ENCODE measurements at places on chromosomes 2 and 18.

- DNase-seq: peak; percentile 41
These were observed 32.1 kb upstream of the DYNAP start for GRCh38 chr18:54558609-54559585.

- DNase-seq: no peak
These were observed 44.5 kb upstream of the DAPL1 start for GRCh38 chr2:158750458-158751125.

- DNase-seq: peak; percentile 64
These were observed 2.2 kb upstream of the UGT1A6 start for GRCh38 chr2:233690444-233690843.

GRCh38 chr2:225431105-225431863, 31.8 kb downstream of the NYAP2 start:
- DNase-seq: no peak

GRCh38 chr2:216289470-216289869, 82.8 kb downstream of the MARCHF4 start:
- DNase-seq: no peak

DNA sequence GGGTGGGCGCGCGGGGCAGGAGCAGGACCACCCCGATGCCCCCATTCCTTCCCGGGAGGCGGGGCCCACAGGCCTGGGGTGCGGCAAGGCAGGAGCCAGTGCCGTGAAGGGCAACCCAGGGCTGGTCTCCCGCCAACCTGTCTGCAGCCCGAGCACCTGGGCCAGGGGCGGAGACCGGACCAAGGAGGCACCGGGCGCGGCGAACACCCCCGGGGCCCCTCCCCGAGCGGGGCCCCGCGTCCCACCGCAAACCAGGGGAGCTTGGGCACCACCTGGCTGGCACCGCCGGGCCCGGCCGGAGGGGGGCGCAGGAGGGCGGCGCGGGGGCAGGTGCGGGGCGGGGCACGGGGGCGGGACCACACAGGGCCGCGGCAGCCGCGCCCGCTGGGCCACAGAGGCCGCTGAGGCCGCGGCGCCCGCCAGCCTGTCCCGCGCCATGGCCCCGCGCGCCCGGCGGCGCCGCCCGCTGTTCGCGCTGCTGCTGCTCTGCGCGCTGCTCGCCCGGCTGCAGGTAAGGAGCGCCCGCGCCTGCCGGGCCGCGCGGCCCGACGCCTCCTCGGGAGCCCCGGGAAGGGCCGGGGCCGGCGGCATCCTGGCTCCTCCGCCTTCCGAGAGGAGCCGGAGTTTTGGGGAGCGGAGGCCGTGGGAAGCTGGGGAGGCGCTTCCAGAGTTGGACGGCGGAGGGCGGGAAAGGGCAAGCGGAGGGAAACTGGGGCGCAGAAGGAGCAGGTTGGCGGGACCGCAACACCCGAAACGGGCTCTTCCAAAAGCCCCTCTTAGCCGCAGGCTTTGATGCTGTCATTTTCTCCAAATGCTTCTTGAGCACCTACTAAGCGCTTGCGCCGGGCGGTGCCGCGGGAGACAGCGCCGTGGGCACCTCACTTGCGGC, at the start of gene TNFRSF11A:
Gene TNFRSF11A (plus strand): TSS at position 394 of the 889 bp plus-strand sequence. CDS start 43 bp downstream, at position 437.
- DNase-seq: peak; percentile 12

DNA sequence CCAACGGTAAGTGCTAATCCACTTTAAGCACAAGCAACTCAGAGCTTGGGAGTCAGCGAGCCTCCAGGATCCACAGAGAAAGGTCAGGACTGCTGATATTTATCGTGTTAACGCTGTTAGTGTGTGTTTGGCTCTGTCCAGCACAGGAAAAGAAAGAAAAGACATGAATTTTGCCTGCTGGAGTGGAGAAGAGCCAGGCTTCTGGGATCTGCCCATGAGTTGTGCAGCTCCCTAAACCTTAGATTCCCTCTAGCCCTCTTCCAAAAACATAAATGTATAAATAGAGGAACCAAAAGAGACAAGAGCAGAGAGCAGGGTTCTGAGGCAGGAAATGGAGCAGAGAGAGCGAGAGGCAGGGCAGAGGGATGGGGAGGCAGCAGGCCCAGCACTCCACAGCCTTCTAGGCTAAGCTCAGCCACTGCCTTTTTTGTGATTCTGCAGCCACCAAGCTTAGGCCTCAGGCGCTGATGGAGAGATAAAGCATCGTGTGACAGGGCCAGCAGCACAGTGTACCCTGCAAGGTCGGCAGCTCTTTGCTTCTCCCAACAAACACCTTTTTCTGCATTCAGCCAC, 14.5 kb upstream of the MAT2A start:
- DNase-seq: peak; percentile 51

- no peak for DNase-seq
These were observed 97.6 kb downstream of the SH3RF3 start for GRCh38 chr2:109226622-109227021.

- no peak for DNase-seq
These were observed 261.7 kb downstream of the SATB2 start for GRCh38 chr2:199195927-199196502.

DNA sequence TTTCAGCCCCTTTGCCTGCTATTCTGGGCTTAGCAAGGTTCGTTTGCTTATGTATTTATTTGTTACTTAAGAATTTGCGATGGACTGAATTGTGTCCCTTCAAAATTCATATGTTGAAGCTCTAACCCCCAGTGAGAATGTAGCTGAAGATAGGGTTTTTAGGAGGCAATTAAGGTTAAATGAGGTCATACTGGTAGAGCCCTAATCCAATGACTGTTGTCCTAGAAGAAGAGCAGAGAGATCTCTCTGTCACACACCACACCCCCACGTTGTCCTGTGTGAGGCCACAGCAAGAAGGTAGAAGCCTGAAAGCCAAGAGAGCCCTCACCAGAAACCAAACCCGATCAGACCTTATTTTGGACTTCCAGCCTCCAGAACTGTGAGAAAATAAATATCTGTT, 66.7 kb downstream of the KIAA1328 start:
- DNase-seq: no peak

GRCh38 chr18:24176727-24177416, 38.0 kb downstream of the CABYR start:
- peak; percentile 69 for DNase-seq

GRCh38 chr2:173373290-173373689, 18.6 kb downstream of the CDCA7 start:
- no peak for DNase-seq

DNA sequence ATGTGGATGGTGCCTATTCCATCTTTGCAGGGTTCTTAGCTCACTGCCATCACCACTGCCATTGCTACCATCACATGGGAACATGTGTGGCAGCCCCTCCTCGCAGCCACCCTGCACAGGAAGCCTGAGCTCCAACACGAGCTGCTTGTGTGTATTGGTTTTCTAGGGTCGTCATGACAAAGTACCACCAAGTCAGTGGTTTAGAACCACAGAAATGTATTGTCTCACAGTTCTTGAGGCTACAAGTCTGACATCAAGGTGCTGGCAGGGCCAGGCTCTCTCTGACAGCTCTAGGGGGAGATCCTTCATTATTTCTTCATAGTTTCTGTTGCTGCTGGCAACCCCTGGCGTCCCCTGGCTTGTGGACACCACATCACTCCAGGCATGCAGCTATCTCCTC, 10.3 kb upstream of the IL1R2 start:
- DNase-seq: peak; percentile 15

- DNase-seq: no peak
These were observed 87.6 kb downstream of the RBBP8 start for GRCh38 chr18:23020555-23021294.

GRCh38 chr2:156756516-156756915, 320.3 kb downstream of the GPD2 start:
- DNase-seq: no peak

DNA sequence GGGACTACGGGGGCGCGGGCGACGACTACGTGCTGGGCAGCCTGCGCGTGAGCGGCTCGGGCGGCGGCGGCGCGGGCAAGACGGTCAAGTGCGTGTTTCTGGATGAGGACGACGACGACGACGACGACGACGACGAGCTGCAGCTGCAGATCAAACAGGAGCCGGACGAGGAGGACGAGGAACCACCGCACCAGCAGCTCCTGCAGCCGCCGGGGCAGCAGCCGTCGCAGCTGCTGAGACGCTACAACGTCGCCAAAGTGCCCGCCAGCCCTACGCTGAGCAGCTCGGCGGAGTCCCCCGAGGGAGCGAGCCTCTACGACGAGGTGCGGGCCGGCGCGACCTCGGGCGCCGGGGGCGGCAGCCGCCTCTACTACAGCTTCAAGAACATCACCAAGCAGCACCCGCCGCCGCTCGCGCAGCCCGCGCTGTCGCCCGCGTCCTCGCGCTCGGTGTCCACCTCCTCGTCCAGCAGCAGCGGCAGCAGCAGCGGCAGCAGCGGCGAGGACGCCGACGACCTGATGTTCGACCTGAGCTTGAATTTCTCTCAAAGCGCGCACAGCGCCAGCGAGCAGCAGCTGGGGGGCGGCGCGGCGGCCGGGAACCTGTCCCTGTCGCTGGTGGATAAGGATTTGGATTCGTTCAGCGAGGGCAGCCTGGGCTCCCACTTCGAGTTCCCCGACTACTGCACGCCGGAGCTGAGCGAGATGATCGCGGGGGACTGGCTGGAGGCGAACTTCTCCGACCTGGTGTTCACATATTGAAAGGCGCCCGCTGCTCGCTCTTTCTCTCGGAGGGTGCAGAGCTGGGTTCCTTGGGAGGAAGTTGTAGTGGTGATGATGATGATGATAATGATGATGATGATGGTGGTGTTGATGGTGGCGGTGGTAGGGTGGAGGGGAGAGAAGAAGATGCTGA, 1.4 kb downstream of the SOX11 start:
- DNase-seq: no peak

GRCh38 chr2:190853531-190854383, 26.9 kb upstream of the GLS start:
- DNase-seq: peak; percentile 54

DNA sequence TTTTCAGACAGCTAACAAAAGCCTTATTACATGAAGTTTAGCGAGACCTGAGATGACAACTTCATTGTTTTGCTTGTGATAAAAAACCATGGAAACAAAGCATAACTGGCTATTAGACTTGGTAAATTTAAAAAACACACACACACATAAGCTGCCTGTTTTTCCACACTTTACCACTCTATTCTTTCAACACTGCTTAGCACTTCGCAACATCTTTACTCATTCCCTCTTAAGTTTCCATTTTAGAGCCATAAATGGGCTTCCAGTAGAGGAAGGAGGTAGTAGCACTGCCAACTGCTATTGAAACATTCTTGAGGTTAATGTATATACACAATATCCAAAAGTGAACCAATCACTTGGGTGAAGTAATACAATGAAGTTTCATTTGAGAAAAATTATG, 54.1 kb downstream of the BAZ2B start:
- DNase-seq: peak; percentile 63

GRCh38 chr18:11522992-11523391, 86.4 kb upstream of the SLC35G4 start:
- no peak for DNase-seq

DNA sequence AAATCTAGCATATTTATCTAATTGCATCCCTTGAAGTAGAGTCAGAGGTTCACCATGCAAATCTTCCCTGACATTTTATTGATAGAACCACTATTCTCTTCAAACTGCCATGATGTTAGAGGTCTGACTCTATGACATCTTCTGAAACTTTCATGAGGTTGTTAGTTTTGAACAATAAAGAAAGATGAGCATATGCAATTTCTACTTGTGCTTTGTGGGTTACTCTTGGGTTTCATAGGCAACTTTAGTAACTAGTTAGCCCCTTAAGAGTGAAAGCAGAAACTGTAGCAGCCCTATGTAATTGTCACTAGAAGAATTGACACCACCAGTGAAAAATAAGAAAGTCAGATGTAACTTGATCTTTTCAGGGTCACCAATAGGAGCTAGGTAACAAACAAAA, 53.1 kb upstream of the ZEB2 start:
- no peak for DNase-seq

GRCh38 chr2:236711440-236711839, 141.8 kb downstream of the ACKR3 start:
- DNase-seq: peak; percentile 56

DNA sequence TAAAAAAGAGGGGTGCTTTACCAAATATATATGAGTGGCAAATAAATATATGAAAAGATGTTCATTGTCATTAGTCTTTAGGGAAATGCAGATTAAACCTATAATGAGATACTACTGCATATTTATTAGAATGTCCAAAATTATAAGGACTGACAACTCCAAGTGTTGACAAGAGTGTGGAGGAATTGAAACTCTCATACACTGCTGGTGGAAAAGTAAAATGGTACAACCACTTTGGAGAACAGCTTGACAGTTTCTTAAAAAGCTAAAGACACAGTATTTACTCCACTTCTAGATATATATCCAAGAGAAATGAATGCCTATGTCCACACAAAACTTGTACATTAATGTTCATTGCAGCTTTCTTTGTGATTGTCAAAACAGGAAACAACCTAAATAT, 50.4 kb downstream of the PLEK start:
- no peak for DNase-seq

DNA sequence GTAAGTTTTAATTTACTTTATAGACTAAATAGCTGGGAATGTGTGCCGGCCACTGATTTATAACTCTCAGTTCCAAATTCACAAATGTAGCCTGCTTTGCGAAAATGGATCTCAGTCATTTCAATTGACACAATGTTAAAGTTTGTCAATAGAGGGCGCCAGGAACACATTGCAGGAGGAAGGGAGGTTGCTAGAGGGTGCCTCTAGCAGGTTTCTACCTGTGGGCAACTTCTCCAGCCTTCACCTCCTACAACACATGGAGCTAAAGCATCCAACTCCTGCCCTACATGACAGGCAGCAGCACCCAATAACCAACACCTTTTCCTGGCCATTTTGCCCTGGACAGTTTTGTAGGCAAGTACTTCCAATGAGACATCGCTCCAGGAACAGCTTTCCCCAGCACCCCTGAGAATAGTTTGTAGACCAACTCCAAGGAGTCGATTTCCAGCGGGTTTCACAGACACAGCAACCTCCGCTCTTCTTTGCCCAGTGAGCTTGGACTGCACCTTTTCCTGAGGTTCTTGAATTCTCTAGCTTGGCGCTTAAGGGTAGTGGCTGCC, 784.8 kb upstream of the CDH2 start:
- peak; percentile 50 for DNase-seq

DNA sequence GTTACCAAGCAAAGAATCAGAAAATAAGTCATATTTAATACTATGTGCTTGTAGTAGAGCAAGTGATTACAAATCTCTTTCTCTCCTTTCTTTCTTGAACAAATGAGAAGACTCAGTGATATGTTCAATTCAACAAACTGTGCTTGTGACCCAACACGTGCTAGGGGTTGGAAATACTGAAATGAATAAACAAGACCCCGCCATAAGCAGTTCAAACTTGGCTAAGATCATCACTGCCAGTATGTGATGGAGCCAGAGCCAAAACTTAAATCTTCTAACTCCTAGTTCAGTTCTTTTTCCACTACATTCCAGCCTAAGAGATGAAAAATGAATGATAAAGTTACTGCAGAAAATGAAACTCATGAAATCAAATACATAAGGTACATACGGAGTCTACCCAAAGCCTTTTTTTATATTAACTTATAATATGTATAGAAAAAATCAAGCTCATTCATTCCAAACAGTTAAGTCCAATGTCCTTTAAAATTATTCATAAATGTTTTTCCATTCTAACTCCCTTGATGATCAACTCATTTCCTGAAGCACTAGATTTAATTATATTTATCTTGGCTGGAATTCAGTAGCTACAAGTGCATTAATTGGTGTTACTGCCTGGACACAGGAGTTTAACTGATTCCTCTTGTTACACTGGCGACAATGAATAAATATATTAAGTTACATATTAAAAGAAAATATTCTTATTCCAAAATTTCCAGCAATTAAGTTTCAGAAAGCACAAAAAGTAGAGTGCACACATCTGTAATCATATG, 36.0 kb downstream of the GALNT3 start:
- no peak for DNase-seq

GRCh38 chr2:468648-469336, 180.9 kb upstream of the ALKAL2 start:
- no peak for DNase-seq
